Thoracic aorta (tissue), 2 donors: ENCODE measurements at places on chromosomes 7 and 10.
A peak's percentile ranks its signal among the peaks of the same experiment; 100 is the strongest.

- no peak for DNase-seq
Measured at GRCh38 chr7:108375668-108376067, 80.6 kb downstream of the NRCAM start.

GRCh38 chr7:4775848-4776623 is 613 bp downstream of the AP5Z1 start:
- DNase-seq, result peak; percentile 17

DNA sequence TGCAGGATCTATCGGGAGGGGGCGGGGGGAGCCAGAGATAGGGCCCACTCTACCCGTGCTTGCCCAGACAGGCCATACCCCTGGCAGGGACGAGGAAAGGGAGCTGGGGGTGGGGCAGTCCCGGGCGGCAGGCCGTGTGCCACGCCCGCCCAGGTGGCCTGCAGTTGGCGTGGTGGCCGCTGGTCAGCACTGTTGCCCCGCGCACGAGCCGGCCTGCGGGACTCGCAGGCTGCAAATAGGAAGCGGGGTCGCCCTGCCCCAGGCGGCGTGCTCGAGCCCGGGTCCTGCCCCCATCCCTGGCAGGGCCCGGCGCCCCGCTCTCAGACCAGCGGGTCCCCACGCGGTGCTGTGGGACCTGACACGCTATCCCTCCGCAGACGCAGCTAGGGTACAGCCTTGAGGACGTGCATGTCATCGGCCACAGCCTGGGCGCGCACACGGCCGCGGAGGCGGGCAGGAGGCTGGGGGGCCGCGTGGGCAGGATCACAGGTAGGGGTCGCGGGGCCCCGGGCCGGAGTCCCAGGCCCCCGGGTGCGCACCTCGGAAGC is 6.7 kb downstream of the PNLIPRP2 start:
- DNase-seq, result no peak

GRCh38 chr10:122018491-122018890 is 29.5 kb downstream of the TACC2 start:
- DNase-seq, result no peak

DNA sequence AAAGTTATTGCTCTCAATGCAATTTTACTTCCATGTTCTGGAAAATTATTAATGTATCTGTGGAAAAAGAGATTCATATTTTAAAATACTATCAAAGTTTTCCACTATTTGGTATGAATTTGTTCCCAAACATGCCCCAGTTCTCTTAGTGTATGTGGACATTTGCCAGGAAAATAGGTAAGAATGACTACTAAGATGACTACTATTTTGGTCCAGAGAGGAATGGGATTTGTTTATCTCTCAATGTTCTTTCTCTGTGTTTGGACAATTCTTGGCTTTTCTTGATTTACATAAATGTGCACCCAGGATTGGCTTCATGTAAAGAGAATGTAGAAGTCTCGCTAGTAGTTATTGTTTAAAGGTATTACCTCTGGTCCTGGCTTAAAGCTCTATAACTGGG is 60.3 kb upstream of the POT1 start:
- no peak for DNase-seq

GRCh38 chr10:87878664-87879459 is 15.4 kb downstream of the PTEN start:
- no peak for DNase-seq

- no peak for DNase-seq
Measured at GRCh38 chr7:55965805-55966421, 1.5 kb downstream of the NIPSNAP2 start.

DNA sequence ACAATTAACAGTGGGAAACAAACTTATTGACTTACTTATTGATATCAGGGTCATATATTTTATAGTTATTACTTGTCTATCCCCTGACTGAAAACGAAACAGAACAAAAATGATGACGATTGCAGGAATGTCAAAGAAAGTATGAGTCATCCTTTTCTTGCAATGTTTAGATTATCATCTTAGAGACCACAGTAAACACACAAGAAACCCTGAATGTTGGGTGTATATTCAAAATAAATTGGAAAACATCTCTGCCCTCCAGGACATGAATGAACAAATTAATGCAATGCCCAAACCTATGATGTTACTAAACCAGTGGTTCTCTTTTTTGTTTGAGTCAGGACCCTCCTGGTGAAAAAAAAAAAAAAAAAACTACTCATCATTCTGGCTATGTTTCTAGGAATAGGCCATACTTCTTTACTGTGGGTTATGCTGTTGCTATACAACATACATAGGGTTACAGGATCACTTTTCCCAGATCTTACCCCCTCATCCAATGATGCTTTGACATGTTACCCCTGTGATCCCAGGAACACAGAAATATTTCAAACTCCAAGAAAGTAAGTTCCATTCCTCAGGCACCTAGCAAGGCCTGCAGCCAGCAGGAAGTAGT is 623.4 kb upstream of the IGFBP3 start:
- DNase-seq, result no peak

GRCh38 chr7:11427686-11428273 is 404.2 kb downstream of the THSD7A start:
- no peak for DNase-seq

DNA sequence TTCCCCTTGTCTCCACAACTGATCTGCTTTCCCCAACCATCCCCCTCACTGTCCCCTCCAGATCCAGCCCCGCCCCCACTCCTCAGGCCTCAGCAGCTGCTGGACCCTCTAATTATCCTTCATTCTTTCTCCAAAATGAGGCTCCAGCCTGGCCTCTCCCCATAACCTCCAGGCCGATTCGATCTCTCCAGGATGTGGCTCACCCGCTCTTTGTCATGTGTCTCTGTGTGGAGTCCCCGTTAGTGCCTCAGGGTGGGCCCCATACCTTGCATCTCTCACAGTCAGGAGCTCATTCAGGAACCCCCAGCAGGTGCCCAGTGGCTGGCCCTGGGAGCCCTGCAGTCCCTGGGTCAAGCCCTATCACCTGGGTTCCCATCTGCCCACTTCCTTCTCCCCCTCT is 1.3 kb downstream of the PILRA start:
- no peak for DNase-seq

- DNase-seq, result no peak
Measured at GRCh38 chr10:110163192-110163773, 44.1 kb upstream of the MXI1 start.

GRCh38 chr7:131747658-131748232 is 191.3 kb upstream of the PODXL start:
- DNase-seq, result no peak

- no peak for DNase-seq
Measured at GRCh38 chr7:97064972-97065587, 40.4 kb upstream of the DLX5 start.

- no peak for DNase-seq
Measured at GRCh38 chr7:149355390-149356048, 93.5 kb downstream of the ZNF783 start.

DNA sequence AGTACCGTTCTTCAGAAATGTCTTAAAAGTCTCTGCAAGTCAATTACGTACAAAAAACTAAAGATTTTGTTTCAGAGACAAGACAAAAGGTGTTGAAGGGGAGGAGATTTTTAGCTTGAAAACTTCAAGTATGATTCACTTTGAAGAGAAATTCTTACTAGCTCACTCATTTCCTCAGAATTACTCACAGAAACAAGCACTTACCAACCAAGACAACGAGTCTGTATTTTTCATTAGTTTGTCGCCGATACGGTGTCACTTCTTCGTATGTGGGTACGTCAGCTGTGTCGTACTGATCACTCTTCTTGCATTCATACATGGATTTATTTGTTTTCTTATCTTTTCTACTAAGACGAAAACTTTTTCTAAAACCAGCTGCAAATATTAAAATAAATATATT is 90.6 kb upstream of the ODAD2 start:
- DNase-seq, result no peak

DNA sequence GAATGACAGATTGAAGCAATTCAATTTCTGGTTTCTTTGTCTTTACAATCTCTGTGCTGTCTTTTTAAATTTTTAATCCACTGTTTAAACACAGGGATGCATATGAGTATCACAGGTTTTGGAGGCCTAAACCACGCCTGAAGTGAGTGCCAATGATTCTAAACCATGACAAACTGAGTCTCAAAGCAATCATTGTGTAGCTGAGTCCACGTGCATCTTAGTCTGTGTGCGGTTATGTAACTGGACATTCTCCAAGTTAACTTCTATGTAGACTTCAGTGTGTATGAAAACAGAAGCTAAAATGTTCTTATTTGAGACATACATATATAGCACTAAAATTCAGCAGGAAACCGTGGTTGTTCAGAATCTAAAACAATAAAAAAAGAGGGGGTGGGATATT is 79.3 kb upstream of the ST8SIA6 start:
- no peak for DNase-seq

- no peak for DNase-seq
Measured at GRCh38 chr10:46229144-46229563, 57.6 kb upstream of the ANTXRL start.

GRCh38 chr7:123845823-123846216 is 851 bp downstream of the HYAL4 start:
- DNase-seq, result no peak

GRCh38 chr10:45404087-45404769 is 30.2 kb downstream of the ALOX5 start:
- no peak for DNase-seq

DNA sequence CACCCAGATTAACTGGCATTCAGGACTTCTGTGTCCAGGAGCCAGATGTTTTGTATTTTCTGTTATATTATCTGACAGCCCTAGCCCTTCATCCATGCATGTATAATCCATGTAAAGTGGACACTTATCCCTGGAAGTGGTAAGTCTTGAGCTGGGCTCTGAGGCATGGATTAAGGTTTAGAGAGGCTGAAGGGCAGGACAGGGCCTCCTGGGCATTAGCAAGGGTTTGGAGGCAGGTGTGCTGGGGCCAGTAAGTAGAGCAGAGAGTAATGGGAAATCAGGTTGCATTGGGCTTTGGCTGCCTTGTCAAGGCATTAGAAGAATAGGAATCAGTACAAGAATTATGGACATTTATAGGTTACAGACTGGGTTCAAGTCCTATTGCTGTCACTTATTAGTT is 138.0 kb downstream of the DYNC1I1 start:
- no peak for DNase-seq

DNA sequence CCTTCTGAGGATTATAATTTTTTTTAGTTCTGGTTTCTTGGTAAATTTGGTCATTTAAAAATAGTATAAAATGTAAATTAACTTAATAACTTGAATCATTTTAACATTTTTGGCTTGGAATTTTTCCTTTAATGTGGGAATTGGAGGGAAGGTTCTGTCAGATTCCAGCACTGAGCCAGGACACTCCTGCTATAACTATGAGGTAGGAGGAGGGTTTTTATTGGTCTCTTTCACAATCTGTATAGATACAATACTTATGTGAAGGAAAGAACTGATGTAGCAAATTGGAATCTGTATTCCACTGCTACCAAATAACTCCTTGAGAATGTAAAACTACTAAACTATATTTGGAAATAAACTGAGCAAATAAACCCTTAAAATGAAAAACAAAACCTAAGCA is 3.2 kb downstream of the PRKG1 start:
- no peak for DNase-seq

DNA sequence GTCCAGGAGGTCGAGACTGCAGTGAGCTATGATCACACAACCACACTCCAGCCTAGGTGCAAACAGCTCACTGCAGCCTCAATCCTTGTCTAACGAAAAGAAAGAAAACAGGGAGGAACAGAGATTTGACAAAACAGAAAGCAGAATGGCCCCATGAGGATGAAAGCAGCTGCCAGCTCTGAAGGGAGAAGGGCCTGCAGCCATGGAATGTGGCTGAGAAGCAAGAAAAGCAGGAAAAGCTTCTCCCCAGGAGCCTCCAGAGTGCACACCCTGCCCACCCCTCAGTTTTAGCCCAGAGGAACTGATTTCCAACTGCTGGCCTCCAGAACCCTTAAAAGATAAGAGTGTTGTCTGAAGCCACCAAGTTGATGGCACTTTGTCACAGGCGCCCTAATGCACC is 13.0 kb downstream of the ESYT2 start:
- no peak for DNase-seq

DNA sequence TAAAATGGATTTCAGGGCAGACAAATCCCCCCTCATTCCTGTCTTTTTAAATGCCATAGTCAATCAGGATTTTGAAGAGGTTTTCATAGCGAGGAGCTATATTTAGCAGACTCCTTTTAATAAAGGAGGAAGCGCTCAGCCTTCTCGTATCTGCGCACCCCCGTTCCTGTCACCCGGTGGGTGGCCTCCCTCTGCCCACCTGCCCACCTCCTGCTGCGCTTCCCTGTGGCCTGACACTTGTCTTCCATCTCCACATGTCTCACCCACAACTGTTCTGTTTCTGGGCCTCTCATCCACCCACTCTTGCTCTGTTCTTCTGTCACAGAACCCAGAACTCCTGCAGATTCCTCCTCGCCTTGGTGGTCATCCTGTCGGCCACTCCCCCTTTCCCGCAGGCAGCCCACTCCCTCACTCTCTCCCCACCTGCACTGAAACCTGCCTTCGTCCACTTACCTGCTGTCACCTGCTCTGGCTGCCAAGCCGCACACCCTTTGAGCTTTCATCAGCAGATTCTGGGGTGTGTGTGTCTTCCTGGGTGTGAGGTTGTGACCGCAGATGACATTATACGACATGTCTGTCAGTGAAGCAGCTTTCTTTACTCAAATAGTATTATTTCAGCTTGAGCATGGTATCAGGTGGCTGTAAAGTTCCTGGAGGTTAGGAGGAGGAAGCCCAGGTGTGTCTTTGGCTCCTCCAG is 163.5 kb upstream of the AGK start:
- no peak for DNase-seq

DNA sequence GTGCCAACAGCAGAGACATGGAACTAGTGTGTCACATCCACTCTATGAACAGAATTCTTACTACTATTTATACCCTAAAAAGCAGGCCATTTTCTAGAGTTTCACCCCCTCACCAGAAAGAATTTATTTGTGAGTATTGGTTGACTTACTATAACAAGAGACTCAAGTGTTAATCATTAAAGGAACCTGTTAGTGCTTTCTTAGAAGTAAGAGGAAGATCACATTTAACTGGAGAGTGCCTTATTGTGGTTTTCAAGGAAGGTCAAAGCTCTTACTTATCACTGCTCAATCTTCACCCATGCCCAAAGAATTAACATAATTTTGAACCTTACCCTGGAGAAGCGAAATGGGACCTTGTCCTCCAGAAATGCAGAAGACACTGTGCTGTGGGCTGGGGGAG is 169.3 kb upstream of the PRSS1 start:
- no peak for DNase-seq

GRCh38 chr7:187227-187927 is 5.0 kb upstream of the FAM20C start:
- DNase-seq, result no peak

DNA sequence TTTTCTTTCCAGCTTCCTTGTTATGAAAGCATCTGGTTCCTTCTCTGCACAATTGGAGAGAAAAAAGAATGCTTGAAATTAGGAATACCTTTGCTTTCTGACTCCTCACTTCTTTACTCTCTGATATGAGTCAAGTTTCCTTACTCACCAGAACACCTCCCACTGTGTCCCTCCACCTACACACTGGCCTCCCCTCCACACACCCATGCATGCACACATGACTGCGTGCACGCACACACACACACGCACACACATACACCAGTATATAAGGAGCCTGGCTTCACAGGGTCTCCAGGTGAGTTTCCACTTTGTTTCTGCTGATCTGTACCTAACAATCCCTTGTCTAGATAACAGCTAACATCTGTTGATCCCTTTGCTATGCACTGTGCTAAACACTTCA is 11.4 kb upstream of the PTER start:
- no peak for DNase-seq

GRCh38 chr10:43674553-43675210 is 26.0 kb upstream of the ZNF32 start:
- no peak for DNase-seq

- DNase-seq, result no peak
Measured at GRCh38 chr7:75876126-75876881, 2.5 kb upstream of the RHBDD2 start.
